ENCODE measurements at places on chromosomes 2 and 18.

DNA sequence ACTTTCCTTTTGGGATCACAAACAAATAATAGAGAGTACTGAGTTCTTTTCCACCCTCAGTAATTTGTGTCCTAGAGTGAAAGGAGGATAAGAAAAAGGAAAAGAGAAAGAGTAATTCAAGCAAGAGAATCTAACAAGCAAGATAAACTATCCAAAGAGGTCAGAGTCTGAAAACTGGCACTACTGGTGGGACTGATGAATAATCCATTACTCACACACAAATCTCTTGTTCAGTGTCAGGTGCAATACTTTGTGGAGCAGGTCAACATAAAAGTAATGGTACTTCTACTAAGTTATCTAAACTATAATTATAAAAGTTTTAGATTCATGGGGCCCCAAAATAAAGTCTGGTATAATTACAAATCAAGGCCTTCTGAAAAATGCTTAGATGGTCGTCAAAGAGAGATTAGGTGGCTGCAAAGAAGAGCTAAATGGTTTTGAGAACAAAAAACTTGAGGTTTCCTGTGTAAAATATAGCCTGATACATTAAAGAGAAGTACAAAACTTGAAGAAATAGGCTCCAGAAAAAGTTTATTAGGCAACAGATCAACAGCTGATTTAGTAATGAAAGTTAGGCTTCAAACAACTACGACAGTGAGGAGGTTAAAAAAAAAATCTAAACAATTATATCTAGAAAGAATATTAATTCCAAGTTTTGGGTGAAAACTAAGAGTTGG, 109.4 kb downstream of the BAZ2B start:
- DNase-seq = no peak

DNA sequence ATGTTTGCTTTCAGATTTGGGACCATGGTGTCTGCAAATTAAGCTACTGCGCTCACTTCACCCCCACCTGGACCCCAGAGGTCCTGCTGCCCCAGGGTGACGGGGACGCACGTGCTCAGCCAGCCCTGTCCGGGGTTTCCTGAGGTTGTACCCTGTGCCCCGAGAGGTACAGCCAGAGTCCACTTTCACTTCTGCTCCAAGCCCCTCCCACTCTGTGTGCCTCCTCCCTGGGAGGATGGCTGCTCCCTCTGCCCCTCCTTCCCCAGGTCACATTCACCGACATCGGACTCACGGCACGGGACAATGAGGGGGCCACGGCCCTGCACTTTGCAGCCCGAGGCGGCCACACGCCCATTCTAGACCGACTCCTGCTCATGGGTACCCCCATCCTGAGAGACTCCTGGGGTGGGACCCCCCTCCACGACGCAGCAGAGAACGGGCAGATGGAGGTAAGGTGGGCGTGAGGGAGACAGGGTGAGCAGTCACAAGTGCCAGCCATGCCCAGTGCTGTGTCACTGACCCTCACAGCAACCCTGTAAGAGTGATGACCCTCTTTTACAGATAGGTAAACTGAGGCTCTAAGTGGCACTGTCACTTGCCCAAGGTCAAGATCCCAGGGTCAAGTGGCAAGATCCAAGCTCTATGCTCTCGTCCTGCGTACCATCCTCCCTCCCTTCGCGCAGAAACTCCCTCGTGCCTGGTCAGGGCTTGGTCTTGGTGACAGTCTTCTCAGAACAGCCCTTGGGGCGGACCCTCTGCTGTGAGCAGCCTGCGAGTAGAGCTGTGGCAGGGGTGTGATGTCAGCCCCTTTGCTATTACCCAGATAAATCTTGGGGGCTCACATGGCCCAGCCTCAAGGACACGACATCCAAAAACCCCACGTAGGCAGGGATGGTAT, 7.6 kb downstream of the ESPNL start:
- no peak for DNase-seq

- no peak for DNase-seq
Observed at GRCh38 chr18:31513189-31513935, 15.4 kb downstream of the DSG2 start.

DNA sequence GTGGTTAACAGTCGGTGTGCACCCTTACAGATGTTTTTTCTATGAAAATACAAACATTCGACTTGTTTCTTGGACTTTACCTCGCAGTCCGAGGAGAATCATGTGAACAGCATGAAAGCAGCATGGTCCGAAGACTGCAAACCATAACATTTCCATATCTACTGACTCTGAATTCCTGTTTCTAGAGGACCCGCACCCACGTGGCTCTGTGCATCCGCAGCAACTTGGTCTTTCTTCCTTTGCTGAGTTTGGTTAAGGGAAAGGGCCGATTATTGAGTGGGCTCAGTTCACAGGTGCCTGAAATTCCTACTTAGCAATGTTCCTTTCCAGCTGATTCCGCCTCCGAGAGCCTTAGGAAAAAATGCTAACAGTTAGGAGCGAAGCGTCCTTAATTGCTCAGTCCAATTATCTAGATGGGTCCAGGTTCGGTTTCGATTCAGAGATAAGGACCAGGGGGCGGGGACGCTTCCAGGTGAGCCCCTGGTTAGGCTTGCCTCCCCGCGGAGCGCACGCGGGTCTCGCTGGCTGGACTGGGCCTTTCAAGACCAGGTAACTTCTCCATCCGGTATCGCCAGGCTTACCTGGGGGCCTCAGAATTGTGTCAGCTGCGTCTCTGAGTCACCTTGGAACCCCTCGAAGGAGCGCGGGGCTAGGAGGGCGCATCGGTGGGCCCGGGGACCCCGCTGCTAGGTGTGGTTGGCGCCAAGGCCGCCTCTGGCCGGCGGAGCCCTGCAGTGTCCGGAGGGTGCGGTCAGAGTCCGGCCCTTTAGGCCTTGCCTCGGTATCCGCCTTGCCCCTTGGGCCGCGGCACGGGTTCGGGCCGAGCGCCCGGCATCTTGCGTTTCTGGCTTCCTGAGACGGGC, 1.1 kb upstream of the B3GNT2 start:
- DNase-seq = no peak

DNA sequence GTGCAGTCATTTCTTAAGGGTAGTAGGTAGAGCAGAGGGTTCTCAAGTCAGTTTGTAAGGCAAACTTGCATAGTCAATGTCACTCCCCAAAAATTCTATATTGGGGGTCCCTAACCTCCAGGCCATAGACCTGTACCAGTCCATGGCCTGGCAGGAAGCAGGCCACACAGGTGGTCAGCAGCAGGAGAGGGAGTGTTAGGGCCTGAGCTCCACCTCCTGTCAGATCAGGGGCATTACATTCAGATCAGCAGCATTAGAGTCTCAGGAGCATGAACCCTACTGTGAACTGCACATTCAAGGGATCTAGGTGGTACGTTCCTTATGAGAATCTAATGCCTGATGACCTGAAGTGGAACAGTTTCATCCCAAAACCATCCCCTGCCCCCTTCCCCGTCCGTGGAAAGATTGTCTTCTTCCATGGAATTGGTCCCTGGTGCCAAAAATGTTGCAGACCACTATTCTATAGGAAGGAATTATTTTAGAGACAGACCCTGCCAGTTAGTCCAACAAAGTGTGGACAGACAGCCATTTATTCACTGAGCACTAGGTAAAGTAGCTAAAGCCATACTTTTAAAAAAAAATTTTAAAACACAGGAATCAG, 6.7 kb downstream of the COA5 start:
- no peak for DNase-seq

DNA sequence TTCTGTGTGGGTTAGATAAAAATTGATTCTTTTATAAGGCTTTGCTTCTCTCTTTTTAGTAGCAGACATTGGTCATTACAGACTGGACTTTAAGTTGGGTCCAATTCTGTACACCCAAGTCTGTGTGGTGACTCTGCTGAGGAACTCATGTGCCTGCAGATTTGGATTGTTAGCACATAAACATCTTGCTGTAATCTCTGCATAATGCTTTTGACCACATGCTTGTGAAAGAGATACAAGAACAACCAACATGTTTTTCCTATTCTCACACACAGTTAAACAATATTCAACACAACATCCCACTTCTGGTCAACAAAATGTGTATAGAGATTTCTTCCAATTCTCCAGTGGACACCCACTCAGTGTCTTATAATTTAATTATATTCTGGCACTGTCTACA, 270.1 kb downstream of the RDH14 start:
- DNase-seq = no peak

DNA sequence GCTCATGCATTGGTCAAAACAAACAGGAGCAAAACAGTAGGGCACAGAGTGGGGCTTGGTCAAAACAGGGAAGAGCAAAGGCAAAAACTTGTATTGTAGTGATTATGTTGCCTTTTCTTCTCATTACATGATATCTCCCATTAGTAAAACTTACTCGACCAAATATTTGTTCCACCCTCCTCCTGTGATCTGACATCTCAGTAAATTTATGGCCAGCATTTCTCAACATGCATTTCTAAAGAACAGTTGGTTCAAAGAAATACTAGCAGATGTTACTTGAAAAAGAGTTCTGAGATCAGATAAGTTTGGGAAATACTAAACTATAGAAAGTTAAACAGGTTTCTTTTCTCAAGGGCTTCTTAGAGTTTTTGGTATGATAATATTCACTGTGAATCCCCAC, 423.1 kb downstream of the FIGN start:
- no peak for DNase-seq

- no peak for DNase-seq
Observed at GRCh38 chr18:47427923-47428637, 176.6 kb upstream of the SKOR2 start.

- no peak for DNase-seq
Observed at GRCh38 chr2:29528891-29529520, 392.4 kb downstream of the ALK start.

Measured in activated CD8-positive, alpha-beta memory T cell treated with anti-CD3 and anti-CD28 coated beads, Interleukin-2, amount 50 U/mL, for 4 hours (primary cell).